Activated T-helper 1 cell treated with anti-CD3 and anti-CD28 coated beads, Interleukin-2, amount 50 U/mL, for 16 hours (primary cell): ENCODE measurements at places on chromosomes 2 and 18.

- DNase-seq: no peak
These were observed 460.1 kb upstream of the SALL3 start for GRCh38 chr18:78519394-78520062.

DNA sequence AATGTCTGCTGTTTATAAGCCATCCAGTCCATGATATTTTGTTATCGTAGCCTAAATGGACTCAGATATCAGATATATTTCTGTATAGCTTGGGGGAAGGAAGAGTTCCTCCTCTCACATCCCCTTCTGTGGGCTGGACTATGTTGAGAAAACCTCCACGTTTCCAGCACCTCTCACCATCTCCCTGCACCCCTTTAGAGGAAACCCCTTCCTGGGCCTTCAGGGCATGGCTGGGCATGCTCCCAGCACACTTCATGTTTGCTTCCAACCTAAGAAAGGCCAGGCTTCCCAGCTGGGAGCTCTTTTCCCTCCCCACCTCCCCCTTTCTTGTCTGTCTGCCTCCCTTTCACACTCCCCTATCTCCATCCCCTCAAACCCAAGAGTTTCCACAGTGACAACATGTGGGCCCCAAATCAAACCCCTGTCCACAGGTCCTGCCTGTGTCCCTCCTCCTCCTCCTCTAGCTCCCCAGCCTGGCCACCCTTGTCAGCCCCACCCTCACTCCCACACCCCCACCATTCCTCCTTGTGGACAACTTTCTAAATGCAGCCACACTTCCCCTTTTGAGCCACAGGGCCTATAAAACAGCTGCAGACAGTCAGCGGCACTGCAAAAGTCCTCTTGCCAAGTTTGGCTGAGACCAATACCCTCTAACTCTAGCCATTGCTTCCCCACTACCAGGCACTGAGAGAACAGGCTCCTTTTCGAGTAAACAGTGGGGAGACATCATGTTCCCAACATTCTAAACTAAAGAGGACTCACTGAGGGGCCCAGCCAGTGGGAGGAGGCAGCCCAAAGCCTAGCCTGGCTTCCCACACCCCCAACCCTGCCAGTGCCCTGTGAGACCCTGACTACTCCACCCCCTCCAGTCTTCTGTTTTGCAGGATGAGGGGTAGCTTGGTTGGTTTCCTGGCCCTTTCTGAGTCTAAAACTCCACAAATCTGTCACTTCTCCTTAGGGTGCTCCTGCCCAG, 120.5 kb downstream of the ZFP36L2 start:
- DNase-seq: no peak

GRCh38 chr18:50472941-50473340, 86.9 kb upstream of the MAPK4 start:
- DNase-seq: no peak

- DNase-seq: no peak
These were observed 18.0 kb downstream of the MBP start for GRCh38 chr18:77114415-77115191.

DNA sequence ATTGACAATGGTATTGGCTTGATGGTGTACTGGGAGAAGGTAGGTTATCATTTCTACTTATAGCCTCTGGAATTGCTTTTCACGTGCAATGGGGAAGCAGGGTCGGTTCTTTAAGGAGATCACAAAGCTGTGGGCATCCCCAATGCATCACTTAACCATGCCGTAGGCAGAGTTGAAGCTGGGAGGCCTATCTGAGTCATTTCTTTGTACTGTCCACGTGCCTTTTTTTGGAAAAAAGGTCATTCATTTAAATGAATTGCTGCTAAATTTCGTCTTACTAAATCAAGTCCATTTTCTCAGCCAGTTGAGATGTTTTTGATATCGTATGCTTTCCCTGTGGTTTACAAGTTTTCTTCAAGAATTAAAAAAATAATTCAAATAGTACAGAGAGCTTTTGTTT, 17.2 kb upstream of the GYPC start:
- DNase-seq: no peak

DNA sequence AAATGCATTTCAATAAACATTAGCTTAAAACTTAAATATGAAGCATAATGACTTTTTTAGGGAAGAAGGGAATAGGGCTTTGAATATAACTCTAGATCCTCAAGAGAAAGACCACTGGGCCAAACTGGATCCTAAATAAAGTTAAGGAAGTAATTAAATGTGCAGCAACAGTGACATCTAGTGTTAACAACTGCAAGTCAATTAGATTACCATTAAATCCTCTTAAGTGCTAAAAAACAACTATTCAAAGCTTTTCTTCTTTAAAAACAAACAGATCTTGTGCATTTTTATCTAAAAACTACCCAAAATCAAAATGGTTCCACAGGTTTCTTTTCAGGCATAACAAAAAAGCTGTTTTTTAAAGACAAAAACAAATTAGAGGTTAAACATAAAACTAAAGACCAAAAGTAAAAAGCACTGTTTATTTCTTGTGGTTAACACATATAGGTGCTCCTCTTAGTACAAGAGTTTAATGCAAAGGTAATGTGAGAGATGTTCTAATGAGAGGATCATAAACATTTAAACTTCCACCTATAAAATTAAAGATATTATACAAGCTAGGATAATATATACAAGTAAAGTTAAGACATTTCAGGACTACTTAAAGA, 111.4 kb downstream of the THADA start:
- no peak for DNase-seq

GRCh38 chr2:127840893-127841292, 17.1 kb downstream of the POLR2D start:
- no peak for DNase-seq

- no peak for DNase-seq
These were observed 357.6 kb downstream of the RAD51AP2 start for GRCh38 chr2:17160594-17160993.

GRCh38 chr2:240986787-240987411, 11.5 kb upstream of the SNED1 start:
- no peak for DNase-seq

- no peak for DNase-seq
These were observed 39.8 kb downstream of the VSNL1 start for GRCh38 chr2:17580319-17580715.

DNA sequence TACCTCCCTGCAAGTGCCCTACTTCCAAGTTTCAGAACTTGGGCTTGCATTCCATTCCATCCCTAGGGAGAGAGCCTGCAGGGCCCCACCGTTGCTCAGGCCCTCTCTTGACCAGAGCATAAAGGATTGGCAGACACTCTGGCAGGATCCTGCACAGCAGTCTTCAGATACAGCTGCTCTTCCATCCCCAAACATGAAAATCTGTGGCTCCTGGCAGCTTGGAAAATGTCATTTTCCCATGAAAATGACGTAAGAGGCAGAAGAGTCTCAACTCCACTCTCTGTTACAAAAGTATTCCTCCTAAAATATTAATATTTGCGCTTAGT, 162.6 kb downstream of the GFPT1 start:
- DNase-seq: no peak

DNA sequence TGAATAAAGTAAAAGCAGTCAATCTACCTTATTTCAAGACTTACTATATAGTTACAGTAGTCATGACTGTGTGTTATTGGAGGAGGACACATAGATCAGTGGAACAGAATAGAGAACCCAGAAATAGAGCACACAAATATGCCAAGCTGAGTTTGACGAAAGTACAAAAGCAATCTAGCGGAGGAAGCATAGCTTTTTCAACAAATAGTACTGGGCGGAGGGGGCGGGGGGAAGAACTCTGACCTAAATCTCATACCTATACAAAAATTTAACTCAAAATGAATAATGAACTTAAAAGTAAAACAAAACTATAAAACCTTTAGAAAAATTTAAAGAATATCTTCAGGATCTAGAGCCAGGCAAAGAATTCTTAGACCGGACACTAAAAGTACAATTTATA, 139.1 kb downstream of the AGPS start:
- no peak for DNase-seq

- DNase-seq: peak; percentile 16
These were observed 34.1 kb upstream of the RMDN2 start for GRCh38 chr2:37890893-37891495.

DNA sequence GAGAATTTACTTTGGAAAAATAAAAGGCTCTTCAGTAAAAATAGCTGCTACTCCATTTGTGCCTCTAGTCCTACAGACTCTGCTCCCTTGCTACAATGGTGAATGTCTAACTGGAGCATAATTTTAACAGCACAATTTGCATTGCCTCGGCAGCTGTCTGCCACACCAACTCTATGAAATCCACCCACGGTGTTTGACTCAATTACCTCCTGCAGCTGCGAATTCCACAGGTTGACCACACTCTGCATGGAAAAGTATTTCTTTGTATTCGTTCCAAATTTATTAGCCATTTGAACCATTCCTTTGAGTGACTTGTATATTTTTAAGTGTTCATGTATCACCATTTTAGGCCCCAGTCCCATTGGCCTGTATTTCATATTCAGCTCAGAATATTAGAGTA, 182.1 kb upstream of the CCDC68 start:
- DNase-seq: no peak

DNA sequence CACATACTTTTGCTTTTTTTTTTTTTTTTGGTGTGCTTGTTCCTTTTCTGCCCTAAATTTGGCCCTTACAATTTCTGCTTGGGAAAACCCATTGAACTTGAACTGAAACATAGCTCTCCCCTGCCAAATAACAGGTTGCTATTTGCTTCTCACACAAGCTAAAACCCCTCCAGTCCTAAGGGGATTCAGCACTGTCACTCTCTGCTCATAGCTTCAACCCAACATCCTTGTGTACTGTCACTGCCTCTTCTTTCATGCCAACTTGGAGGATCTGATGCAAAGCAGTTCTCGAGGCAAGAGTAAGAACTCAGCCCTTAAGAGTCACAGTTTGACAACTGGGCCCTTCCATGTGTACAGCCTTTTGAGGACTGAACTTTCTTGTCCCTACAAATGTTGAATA, 30.6 kb upstream of the NRP2 start:
- no peak for DNase-seq

DNA sequence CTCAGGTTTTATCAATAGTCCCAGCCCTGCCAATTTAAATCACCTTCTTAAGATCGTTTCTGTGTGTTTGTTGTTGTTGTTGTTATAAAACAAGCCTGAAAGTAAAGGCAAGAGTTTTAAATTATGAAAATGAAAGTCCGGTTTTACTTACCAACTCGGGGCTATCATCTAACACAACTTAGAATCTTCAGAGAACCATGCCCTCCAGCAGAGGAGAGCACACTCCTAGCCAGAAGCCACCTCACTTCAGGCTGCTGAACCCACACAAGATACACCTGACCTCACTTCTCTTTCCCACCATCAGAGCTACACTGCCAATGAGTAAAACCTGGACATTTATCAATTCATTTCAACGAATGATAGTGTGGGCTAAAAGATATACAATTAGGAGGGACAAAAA, 335.2 kb downstream of the IRS1 start:
- no peak for DNase-seq

DNA sequence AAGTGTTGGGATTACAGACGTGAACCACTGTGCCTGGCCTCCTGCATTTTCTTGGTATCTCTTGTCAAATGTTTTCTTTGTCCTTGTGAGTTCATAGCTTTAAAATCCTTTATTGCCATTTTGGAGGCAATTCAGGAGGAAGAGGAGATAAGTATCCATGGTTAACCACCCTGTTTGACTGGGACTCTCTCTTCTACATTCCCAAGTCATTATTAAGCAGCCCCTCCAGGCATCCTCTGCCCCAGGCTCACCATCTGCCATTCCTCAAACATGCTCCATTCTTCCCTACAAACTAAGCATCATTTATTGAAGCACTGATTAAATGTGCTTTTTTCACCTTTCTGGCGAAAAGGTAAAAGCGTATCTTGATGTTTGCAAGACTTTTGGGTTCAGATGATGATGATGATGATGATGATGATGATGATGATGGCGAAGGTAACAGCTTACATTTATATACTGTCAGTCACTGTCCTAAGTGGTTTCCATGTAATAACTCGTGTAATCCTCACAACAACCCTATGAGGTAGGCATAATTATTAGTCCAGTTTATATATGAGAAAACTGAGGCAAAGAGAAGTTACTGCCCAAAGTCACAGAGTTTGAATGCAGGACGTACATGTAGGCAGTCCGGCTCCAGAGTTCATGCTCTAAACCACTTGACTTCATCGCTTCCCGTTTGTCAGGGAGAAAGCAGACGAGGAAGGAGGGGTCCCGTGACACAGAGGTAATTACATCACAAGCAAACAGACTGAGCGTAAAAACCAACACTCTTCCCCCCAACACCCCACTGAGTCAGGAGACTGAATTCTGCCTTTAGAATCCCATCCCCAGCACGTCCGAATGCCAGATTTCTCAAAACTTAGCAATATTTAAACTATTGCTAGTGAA, 69.7 kb upstream of the ACKR3 start:
- no peak for DNase-seq

GRCh38 chr2:236501026-236501425, 68.6 kb upstream of the ACKR3 start:
- no peak for DNase-seq

- DNase-seq: no peak
These were observed 309.5 kb upstream of the LYPD1 start for GRCh38 chr2:132979339-132980093.

- no peak for DNase-seq
These were observed 327.4 kb upstream of the CWC22 start for GRCh38 chr2:180334514-180334913.

DNA sequence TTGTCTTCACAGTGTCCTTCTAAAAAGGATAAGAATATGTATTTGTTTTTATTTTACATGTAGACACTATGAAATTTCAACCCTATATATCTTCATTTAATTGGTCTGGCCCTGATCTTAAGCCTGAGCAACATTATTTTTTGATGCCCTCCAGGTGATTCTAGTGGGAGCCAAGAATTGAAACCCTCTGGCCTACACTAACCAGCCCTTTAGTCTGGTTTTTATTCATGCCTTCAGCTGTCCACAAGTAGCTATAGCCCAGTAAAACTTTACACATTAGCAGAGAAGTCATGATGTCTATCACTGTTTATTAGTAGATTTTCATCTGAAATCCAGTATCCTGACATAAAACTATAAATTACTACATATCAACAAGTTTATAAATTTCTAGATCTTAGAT, 52.7 kb upstream of the UBXN4 start:
- no peak for DNase-seq

DNA sequence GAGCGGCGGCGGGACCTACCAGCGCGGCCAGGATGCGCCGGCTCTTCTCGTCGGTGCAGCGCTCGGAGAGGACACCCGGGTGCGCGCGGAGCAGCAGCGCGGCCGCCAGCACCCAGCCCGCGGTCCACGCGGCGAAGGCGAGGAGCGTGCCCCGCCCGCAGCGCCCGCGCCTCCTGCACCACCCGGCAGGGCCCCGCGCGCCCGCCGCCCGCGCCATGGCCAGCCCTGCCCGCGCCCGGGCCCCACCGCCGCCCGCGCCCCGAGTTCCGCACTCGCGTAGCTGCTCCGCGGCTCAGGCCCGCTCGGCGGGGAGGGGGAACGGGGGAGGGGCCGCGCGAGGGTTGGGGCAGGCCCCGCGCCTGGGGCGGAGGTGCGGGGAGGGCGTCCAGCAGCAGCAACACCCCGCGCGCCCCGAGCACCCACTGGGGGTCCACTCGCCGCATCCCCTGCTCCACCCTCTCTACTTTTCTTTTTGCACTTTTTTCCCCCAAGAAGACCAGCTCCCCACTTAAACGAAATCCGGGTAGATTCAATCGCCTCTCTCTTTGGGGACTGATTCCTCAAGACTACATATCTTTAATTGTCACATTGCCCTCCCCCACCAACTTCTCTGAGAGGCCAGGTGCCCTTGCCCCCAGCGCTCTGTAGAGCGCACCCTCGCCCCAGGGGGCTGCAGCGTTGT, at the start of gene DIPK1C:
Gene DIPK1C, minus strand, starts transcription at position 266 of the 682 bp plus-strand sequence. Its CDS starts 49 bp downstream, at position 217.
- no peak for DNase-seq

- DNase-seq: no peak
These were observed 3.6 kb downstream of the FZD5 start for GRCh38 chr2:207766041-207766551.
